Coronary artery (tissue), 2 donors: ENCODE measurements at places on chromosomes 12 and 14.

- DNase-seq = no peak
Observed at GRCh38 chr12:119117936-119118335, 60.8 kb upstream of the HSPB8 start.

- no peak for DNase-seq
Observed at GRCh38 chr14:43901911-43902673, 605.0 kb downstream of the FSCB start.

DNA sequence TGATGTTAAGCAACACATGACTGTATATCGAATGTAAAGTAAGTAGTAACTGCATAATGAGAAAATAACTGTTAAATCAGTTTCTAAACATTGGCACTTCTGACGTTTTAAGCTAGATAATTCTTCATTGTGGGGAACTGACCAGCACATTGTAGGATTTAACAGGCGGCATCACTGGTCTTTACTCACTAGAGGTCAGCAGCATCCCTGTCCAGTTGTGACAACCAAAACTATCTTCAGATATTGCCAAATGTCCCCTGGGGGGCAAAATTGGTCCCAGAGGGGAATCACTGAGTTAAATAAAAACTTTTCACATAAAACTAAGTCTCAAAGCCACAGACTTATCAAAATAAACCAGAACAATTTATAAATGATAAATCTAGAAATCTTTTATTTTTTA lies 65.3 kb downstream of the BLTP3B start:
- DNase-seq = no peak

DNA sequence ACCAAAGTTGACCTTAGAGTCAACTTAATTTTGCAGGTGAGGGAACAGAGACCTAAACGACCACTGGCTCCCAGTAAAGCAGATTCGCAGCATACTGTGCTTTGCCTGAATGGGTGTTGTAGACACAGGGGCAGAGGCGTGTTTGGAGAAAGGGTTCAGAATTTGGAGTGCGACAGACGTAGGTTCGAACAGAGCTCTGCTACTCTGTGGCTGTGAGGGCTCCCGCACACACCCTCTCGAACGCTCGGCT lies 243 bp upstream of the TOMM20L start:
- no peak for DNase-seq

DNA sequence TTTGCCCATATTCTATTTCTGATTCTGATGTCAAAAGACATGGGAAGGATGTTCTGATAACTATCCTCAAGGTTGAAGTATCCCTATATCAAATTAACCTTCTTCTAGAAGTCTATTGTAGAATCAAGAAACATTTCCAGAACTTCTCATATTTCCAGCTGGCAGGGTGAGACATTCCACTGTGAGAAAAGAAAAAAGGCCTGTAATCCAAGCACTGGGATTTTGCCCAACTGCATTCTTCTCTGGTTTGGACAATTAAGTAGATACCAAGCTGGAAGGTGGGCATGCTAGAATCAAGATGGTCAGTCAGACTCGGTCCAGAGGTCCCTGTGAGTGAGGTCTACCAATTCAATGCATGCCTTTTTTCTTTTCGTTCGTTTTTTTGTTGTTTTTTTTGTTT lies 60.9 kb downstream of the MAP3K9 start:
- DNase-seq = no peak

DNA sequence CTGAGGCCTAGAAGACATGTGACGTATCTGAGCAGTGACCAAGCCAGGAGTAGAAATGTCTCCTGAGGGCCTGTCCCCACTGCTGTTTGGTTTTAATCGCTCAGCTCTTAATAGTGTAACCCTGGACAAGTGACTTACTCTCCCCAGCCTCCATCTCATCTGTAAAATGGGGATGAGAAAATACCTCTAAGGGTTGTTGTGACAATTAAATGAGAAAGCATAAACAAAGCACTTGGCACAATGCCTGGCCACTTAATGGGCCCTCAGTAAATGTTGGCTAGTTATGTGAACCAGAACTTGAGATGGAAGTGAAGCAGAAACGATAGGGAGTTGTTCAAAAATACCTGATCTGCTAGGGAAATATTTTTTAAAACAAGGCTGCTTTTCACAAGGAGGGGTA lies 58.2 kb downstream of the HMGA2 start:
- no peak for DNase-seq

- DNase-seq = no peak
Observed at GRCh38 chr14:68975667-68976066, 3.4 kb downstream of the ACTN1 start.

- DNase-seq = no peak
Observed at GRCh38 chr14:104799244-104800014, 1.5 kb upstream of the ZBTB42 start.

DNA sequence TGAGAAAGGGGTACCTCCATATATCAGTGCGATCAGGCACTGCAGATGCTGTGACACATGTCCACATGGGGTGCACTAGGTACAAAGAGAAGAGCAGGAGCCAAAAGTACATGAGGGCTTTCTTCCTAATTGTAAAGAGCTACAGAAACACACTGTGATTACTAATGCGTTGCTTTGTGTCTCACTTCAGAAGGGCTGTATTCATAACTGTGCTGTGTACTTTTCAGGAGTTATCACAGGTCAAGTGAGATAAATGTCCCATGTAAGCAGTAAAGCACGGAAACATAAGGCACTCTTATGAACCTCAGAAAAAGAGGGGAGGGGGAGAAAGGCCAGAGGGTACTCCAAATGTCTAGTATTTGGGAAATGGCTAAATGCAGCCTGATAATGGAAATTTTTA lies 10.6 kb downstream of the SPRING1 start:
- no peak for DNase-seq

GRCh38 chr12:83092606-83093005 lies 405.9 kb downstream of the TMTC2 start:
- DNase-seq = no peak

- DNase-seq = no peak
Observed at GRCh38 chr14:102908766-102909455, 13.6 kb upstream of the AMN start.

DNA sequence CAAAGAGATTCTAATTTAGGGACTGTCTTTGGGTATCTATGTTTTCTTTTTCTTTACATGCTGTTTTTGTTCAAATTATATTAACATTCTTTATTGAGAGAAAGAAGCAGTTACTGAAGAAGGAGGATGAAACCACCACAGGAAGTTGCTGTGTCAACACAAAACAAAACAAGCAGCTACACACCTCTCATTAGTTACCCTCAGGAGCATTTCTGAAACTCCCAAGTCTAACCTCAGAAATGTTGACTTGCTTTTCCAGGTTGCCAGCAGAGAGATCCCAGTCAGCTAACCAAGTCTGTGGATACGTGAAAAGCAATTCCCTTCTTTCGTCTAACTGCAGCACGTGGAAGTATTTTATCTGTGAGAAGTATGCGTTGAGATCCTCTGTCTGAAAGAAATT lies 33.5 kb downstream of the CLEC1A start:
- DNase-seq = no peak

- DNase-seq = no peak
Observed at GRCh38 chr14:40003773-40004172, 571.5 kb upstream of the FBXO33 start.

DNA sequence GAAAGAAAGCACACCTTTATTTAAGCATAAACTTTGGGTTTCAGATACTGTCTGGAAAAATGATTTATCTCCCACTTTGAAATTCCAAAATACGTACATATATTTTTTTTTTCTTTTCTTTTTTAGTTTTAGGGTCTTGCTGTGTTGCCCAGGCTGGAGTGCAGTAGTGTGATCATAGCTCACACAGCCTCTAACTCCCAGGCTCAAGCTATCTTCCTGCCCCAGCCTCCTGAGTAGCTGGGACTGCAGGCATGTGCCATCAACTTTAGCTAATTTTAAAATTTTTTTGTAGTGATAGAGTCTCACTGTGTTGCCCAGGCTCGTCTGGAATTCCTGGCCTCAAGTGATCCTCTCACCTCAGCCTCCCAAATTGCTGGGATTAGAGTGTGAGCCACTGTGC lies 45.9 kb upstream of the PAPLN start:
- DNase-seq = no peak

- DNase-seq = no peak
Observed at GRCh38 chr12:126362964-126363363, 1297.7 kb downstream of the AACS start.

- no peak for DNase-seq
Observed at GRCh38 chr14:83462759-83463158, 1929.1 kb upstream of the SEL1L start.

DNA sequence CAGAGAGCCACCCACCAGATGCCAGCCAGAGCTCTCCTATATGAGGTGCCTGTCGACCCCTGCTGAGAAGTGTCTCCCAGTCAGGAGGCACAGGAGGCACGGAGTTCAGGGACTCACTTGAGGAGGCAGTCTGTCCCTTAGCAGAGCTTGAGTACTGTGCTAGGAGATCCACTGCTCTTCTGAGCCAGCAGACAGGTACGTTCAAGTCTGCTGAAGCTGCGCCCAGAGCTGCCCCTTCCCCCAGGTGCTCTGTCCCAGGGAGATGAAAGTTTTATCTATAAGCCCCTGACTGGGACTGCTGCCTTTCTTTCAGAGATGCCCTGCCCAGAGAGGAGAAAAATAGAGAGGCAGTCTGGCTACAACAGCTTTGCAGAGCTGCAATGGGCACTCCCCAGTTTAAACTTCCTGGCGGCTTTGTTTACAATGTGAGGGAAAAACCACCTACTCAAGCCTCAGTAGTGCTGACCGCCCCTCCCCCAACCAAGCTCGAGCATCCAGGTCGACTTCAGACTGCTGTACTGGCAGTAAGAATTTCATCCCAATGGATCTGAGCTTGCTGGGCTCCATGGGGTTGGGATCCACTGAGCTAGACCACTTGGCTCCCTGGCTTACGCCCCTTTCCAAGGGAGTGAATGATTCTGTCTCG lies 146.7 kb upstream of the USP15 start:
- no peak for DNase-seq

DNA sequence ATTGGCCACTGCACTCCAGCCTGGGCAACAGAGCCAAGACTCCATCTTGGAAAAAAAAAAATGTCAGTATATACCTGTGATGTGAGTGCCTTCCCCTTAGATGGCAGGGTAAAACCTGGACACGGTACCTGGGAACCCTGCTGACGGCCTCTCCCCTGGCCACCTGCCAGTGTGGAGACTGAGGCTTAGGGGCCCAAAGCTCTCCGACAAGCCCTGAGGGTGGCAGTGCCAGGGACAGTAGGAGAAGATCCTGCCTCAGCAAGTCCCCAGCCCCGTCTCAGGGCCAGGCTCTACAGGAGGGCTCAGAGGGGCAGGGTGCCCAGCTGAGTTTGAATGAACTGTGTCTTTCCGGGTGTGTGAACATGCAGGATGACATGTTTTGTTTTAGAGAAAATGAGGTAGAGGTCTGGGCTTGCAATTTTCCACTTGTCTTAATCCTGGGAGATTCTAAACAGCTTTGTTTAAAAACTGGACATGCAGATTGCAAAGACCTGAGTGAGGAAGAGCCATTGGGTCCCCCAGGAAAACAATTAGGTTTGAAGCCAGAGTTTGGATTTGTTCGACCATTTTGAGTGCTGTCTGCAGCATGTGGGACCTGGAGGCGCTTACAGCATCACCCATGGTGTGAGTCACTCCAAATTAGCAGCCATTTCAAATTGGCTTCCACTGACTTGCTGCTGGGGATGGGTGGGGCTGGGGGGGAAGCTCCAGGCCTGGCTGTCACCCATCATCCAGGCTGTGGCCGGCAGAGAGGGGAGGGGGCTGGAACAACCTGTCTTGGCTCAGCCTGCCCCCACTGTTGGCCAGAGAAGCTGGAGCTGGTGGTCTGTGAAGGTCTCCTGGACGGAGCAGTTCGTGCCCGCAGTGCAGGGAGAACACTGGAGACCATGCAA lies 10.8 kb downstream of the TSPAN9 start:
- DNase-seq = no peak
